ENCODE measurements at places on chromosomes 5 and 9.

- no peak for DNase-seq
Measured at GRCh38 chr5:17379100-17379951, 118.7 kb upstream of the TAF11L2 start.

DNA sequence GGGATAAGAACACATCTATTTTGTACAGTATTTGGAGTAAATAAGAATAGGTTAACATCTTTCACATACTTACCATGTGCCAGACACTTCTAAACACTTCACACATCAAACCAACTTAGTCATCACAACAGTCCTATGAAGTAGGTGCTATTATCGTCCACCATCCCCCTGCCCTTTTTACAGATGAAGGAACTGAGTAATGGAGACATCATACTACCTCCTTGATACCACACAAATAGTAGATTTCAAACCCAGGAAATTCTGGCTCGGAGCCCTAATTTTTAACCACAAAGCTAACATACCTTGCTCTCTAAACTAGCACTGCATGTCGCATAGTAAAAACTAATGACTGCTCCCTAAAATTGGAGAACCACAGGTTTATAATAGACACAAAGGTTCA is 4.2 kb upstream of the ZNF366 start:
- no peak for DNase-seq

- no peak for DNase-seq
Measured at GRCh38 chr9:80957801-80958200, 731.5 kb downstream of the TLE1 start.

GRCh38 chr5:123518111-123518510 is 6.1 kb downstream of the CSNK1G3 start:
- no peak for DNase-seq

GRCh38 chr9:36893184-36893583 is 140.9 kb downstream of the PAX5 start:
- no peak for DNase-seq

DNA sequence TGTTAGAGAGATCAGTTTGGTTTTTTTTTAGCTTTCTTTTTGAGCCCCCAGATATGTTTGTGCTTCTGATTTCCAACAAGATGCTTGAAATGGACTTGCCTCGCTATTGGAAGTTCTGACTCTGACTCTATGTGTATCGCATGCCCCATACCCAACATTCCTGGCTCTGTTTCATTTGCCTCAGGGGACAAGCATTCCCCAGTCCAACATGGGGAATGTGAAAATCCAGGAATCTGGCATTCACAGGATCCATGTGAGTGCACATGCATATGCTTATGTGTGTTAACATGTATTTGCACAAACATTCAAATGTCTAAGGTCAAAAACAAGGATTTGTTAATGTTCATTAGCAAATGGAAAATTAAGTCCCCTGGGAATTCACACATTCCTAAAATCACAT is 233.9 kb downstream of the TLR4 start:
- DNase-seq: no peak

DNA sequence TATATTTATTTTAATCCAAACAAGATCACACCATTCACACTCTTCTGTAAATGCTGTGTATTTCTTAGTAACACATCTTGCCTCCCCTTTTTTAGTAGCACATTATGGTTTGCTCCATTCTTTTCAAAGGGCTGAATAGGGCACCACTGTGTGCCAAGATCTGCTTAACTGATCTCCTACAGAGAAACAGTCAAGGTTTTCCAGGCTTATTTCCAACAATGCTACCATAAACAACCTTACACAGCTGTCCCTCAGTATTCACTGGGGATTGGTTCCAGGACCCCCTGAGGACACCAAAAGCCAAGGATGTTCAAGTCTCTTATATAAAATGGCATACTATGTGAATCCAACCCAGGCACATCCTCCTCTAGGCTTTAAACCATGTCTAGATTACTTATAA is 16.5 kb downstream of the GOLM1 start:
- DNase-seq: no peak

DNA sequence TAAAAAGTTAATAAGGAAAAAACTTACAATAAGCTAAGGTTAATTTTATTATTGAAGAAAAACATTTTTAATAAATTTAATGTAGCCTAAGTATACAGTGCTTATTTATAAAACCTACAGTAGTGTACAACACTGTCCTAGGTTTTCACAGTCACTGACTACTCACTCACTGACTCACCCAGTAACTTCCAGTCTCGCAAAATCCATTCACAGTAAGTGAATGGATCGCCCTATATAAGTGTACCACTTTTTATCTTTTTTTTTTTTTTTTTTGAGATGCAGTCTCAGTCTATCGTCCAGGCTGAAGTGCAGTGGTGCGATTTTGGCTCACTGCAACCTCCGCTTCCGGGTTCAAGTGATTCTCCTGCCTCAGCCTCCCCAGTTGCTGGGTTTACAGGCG is 47.7 kb downstream of the FNIP1 start:
- DNase-seq: no peak

DNA sequence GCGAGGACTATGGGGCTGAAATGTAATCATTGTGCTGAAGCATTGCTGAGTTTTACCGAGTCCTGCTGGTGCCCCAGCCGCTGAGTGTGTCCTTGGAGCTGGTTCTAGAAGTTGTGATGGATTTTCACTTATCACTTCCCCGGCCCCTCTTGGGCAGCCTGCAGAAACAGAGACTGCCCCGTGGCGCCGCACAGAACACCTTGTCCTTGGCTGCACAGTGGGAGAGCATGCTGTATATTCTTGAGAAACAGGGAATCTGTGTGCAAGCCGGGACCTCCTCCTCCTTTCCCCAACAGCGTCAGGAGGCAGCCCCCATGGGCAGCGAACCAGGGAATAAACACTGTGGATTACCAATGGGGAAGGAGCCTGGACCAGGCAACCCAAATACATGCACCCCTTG is 90.6 kb upstream of the RUFY1 start:
- DNase-seq: no peak

- no peak for DNase-seq
Measured at GRCh38 chr5:157165261-157165660, 803 bp downstream of the GARIN3 start.

DNA sequence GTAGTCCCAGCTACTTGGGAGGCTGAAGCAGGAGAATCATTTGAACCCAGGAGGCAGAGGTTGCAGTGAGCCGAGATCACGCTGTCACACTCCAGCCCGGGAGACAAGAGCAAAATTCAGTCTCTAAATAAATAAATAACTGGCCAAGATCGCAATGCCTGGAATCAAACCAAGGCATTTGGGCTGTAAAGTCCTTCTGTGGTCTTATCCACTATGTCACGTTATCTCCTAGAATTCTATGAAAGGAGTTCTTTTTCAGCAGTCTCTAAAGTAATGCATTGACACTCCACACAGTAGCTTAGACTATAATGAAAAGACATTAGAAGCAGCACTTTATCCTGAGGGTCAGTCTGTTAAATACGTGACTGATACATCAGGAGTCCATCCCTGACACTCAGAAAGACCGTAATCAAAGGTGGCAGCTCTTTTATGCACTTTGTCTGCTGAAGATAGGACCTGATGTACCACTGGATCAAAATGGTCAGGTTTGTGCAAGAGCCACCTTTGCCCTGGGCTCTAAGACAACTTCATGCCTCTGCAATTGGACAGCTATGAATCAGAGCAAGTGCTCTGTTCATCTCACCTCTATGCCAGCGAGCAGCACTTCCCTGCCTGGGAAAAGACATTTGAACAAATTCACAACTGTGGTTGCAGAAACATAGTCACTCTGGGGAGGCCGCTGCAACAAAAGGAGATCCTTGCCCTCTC is 31.7 kb upstream of the GNA14 start:
- DNase-seq: no peak

DNA sequence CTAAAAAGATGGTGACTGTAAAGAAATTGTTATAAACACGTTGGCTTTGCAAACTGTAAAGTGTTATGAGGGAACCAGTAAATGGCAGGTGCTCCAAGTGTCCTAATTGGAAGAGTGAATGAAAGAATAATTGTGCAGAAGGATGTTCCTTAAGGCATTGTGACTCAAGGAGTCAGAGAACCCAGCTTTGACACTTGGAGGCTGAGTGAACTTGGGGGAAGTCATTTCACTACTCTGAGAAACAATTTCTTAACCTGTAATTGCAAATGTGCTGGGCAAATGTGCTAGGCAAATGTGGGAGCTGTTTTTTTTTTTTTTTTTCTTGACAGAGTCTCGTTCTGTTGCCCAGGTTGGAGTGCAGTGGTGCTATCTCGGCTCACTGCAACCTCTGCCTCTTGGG is 84.0 kb upstream of the TNFSF8 start:
- no peak for DNase-seq

GRCh38 chr5:41908374-41909079 is 4.4 kb downstream of the RIMOC1 start:
- DNase-seq: no peak

GRCh38 chr9:15401266-15401665 is 21.4 kb upstream of the SNAPC3 start:
- DNase-seq: no peak

GRCh38 chr9:133771486-133772482 is 33.6 kb upstream of the SARDH start:
- DNase-seq: no peak

DNA sequence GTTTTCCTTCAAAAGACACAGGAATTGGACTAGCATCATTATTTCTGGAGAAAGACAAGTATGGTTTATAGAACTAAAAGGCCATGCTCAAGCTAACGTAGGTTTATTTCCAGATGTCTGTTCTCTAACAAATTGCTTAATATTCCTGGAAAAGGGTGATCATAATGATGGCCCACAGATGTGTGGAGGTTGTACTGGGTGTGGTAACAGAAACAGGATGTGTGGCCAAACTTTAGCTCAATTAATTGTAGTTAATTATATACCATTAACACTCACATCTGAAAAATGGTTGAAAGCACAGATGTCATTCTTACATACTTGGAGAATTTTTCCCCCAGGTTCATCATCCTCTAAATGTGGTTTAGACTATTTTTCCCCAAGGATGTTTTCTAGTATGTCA is 292.7 kb upstream of the RASA1 start:
- DNase-seq: no peak

DNA sequence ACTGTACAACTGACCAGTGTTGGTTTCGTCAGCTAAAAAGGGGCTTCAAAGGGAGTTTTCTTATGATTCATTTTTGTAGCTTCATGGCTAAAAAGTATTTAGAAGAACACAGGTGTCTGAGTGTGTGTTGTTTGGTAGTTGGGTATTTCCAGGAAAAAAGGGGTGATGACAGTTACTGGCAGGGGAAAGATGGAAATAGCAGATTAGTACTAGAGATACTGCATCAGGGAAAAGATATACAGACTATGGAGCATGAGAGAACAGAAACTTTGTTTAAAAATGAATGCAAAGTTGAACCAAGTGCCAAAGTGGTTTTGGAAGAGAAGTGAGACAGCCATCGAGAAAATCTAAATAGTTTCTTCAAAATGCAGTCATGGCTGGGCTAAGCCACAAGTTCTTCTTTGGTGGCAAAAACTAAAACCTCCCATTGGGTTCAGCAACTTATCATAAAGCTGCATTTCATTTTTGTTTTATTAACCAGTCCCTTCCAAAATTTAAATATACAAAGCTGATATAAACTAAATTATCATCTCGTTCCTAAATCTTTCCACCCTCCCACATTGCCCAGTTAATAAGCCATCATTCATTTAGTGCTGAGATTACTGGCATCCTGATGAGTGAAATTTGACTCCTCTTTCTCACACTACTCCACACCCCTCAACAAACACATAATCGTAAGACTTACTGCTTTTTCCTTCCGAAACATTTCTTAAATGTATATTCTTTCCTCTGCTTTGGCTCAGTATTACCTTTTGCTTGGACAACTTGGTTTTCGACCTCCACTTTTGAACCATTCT is 33.5 kb downstream of the ELL2 start:
- DNase-seq: no peak

DNA sequence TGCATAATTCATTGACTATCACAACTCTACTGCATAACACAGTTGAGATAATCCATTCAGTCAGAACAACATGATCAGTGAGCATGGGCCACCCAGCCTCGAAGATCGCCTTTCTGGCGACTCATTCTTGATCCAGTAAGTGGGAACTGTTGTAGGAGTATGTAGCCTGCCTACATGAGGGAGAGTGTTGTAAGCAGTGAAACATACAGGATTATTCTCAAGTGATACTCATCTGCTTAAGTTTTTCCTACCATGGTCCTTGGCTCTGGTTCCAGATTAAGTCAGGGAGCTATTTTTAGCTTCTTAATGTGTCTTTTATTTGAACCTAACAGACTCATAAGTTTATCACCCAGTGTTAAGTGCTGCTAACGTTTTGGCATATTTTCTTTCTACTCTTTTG is 44.0 kb downstream of the TNPO1 start:
- no peak for DNase-seq

DNA sequence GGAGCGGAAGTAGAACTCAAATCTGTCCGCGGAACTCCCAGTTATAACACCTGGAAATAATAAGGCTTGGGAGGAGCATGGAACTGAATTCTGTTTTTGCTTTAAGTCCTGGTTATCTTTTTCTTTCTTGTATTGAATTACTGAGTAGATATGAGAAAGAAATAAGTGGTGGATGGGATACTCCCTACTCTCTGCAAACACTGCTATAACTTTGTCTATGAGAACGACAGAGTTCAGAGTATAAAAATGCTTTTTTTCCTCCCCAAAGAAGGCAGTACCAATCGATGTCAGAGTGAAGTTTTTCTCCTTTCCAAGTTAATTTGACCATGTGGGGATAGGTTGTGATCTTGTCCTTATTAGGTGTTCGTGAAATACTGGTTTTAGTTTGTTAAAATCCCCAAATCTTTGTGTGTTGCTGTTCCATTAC is 1.2 kb downstream of the RIC1 start:
- no peak for DNase-seq

GRCh38 chr9:37999588-38000189 is 69.3 kb downstream of the SHB start:
- no peak for DNase-seq

DNA sequence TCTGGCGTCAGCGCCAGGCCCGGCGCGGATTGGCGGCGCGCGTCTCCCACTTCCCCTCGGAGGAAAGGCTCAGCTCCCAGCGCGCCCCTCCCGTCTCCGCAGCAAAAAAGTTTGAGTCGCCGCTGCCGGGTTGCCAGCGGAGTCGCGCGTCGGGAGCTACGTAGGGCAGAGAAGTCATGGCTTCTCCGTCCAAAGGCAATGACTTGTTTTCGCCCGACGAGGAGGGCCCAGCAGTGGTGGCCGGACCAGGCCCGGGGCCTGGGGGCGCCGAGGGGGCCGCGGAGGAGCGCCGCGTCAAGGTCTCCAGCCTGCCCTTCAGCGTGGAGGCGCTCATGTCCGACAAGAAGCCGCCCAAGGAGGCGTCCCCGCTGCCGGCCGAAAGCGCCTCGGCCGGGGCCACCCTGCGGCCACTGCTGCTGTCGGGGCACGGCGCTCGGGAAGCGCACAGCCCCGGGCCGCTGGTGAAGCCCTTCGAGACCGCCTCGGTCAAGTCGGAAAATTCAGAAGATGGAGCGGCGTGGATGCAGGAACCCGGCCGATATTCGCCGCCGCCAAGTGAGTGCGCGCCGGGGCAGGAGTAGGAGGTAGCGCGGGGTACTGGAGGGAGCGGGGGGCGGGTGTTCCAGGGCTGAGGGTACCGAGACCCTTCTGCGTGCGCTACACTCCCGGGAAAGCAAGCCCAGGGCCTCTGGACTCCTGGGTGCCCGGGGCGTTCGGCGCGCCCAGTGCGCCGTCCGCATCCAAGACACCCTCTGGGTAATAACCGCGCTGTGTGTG is at the start of gene MSX2:
MSX2 (plus strand) TSS at position 99 of the 777 bp plus-strand sequence; CDS start at position 177, 78 bp downstream.
- no peak for DNase-seq
